ENCODE measurements at places on chromosomes 11 and 22. TPM values are rescaled to one million over a fixed set of nuclear protein-coding genes. Genes with fewer than 3 reads are reported as not detected.

The HSPB2 gene
- not detected for total RNA-seq

The BACE1 gene
- 4.9 TPM for total RNA-seq

The TEX54 gene
- not detected for total RNA-seq

The PKDREJ gene
- not detected for total RNA-seq

The ATM gene
- total RNA-seq = 95.6 TPM

The KRTAP5-10 gene
- total RNA-seq = not detected

The DEAF1 gene
- 105 TPM for total RNA-seq

The C11orf97 gene
- not detected for total RNA-seq

The POLR2L gene
- total RNA-seq = 673 TPM

The SLC35C1 gene
- total RNA-seq = 13.4 TPM

The TNKS1BP1 gene
- 94.6 TPM for total RNA-seq

The LIF gene
- 34.4 TPM for total RNA-seq

Data from Panc1 (cell line).